ENCODE measurements at places on chromosomes 7 and 10.
A peak's percentile ranks its signal among the peaks of the same experiment; 100 is the strongest.

DNA sequence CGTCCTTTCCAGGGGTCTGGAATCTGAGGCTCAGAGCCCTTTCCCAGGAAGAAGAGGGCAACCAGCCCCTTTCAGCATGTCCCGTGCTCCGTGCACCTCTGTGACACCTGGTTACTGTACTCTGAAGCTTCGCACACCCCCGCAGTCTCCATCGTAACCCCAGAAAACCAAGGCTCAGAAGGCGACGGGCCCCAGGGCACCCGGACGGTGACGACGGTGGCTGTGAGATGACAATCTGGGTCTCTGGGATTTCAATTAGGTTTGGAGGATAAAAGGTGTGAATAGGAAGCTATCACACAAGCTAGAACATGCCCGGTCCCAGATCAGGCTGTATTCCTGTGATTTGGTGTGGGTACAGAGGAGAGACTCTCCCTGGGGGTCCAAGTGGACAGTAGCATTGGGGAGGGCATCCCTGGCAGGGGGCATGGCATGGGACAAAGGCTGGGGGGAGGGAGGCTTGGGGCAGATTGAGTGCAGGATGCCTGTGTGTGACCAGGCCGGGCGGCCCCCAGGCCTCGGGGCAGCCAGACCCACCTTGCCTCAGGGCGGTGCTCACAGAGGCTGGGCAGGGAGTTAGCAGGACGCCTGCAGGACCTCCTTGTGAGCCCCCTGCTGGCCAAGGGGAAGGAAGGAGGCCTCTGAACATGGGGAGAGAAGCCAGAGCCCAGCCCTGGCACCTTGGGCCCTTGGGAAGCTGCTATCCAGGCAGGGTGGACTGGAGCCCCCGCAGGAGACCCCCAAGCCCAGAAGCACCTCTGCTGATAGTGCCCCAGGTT, 23.4 kb upstream of the PSMG3 start:
- no peak for DNase-seq

DNA sequence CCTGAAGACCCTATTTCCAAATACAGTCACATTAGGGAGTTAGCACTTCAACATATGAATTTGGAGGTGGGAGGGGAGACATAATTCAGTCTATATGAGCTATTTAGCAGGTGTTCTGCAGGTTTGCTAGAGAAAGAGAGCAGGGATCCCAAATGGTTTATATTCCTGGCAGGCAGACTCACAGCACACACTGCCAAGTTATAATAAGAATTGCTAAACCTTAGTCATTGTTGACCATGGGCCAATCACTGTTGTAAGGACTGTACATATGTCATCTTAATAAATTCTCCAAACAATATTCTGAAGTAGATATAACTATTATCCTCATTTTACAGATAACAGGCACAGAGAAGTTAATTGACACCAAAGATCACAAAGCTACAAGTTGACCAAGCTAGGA, 1.5 kb upstream of the CCDC3 start:
- no peak for DNase-seq

DNA sequence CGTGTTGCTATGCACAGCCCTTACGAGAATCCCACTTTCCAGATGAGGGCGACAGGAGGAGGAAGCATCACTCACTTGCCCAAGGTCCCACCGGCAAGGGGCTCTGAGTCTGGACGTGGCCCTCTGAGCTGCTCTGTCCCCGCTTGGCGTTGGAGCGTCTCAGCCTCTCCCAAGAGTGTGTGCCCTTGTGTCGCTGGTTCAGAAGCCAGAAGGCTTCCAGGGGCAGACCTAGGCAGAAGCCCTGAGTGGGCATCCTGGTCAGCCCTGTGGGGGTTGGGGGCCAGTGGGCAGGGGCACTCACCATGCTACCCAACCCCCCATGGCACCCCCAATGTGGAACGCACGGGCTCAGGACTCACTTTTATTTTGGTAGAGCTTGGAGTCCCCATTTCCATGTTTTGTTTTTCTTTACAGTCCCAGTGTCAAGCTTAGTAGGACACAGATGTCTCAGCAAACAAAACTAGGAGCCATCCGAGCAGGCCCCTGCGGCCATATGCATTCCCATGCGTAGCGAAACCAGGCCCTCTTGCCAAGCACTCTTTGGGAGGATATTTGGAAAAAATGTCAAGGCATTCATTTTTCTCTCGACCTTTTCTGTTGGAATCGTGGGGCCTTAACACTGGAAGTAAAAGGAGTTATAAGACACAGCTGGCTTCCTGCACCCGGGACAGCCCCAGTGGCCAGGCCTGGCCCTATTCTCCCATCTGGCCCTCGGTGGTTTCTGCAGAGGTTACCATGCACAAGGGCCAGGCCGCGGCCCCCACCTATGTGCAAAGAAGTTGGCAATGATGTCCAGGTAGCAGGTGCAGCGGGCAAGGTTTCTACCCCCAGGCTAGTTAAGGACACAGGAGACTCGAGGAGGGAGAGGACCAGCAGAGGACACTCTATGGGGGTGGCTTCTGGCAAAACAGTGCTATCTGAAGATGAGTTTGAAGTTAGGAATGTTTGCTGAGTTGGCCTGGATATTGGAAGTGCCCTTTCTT, 97.0 kb downstream of the LHPP start:
- DNase-seq: no peak

- DNase-seq: no peak
Measured at GRCh38 chr7:81234896-81235295, 316.0 kb upstream of the SEMA3C start.

DNA sequence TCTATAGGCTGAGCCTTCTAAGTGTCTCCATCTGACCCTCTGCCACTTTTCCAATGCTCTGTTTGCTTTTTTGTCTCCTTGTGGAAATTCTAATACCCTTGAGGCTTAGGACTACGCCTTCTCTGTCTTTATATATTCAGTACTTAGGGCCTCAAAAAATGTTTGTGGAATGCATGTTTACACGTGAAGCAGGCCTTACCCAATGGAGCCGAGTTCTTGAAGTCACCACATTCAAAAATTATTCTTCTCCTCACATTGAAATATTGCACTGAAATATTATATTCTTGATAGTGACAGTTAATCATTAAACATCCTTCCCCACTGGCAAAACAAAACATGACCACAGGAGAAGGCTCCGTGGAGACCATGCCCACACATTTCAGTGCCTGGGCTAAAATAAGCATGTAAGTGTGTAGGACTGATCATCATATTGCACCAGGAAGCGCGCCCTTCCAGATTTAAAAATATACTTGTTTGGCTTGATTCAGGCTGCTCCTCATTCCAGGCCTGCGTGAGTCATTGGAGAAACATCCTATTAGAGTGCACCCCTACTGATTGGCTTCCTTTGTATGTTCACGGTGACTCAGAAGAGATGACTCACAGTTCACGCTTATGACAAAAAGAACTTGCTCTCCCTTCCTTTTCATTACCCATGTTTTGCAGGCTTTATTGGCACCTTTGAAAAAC, 307.4 kb upstream of the AOAH start:
- no peak for DNase-seq

DNA sequence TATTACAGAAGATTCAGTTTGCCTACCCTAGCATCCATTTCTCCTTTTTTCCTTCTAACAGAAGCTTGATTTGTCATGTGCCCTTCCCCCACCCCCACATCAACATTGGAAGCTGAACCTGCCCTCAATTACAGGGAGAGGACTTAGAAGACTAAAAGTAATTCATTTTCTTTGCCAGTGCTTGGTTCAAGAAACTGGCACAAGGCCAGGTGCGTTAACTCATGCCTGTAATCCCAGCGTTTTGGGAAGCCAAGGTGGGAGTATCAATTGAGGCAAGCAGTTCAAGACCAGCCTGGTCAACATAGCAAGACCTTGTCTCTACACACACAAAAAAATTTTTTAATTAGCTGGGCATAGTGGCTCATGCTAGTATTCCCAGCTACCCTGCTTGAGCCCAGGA, 32.6 kb downstream of the CCNJ start:
- DNase-seq: no peak

DNA sequence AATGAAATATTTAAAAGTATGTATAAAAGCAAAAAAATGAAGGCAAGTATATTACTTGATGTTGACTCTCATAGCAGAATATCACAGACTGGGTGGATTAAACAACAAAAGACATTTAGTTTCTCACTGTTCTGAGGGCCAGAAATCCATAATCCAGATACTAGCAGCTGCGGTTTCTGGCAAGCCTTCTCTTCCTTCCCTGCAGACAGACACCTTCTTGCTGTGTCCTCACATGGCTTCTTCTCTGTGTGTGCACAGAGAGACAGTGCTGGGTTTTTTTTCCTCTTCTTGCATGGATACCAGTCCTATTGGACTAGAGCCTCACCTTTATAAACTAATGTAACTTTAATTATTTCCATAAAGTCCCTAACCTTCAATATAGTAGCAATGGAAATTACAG, 127.9 kb upstream of the AKR1E2 start:
- DNase-seq: no peak

DNA sequence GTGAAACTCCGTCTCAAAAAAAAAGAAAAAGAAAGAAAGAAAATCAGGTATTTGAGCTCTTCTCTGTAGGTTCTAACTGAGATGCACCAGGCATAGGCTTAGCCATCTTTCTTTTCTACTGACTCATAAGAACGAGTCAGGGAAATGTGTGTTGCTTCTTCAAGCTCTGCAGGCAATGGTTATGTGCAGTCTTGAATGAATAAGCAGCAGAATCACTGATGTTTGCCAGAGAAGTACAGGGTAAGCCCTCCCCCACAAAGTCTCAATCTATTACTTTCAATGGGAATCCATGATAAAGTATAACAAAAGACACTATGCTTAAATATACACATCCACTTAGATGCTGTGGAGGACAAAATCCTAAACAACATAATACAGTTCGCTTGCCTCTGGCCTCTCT, 239.2 kb downstream of the PARD3 start:
- no peak for DNase-seq

GRCh38 chr10:73095481-73096021, 1.1 kb downstream of the P4HA1 start:
- peak; percentile 48 for DNase-seq

DNA sequence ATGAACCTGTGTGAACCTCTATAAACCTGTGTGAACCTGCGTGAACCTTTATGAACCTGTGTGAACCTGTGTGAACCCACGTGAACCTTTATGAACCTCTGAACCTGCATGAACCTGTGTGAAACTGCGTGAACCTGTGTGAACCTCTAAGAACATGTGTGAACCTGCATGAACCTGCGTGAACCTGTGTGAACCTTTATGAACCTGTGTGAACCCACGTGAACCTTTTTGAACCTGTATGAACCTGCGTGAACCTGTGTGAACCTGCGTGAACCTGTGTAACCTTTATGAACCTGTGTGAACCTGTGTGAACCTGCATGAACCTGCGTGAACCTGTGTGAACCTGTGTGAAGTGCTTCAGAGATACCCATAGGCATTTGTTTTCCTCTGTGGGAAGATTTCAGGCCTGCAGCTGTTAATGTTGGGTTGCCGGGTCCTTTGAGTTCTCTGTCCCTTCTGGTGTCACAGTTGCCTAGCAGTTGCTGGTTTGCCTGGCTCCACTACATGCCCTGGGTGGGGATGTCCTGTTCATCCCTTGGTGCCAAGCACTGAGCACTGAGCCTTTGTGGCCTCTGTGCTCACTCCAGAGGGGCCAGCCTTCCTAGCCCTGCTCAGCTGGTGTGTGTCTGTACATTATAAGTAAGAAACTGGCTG, 97.9 kb downstream of the DOCK1 start:
- no peak for DNase-seq

DNA sequence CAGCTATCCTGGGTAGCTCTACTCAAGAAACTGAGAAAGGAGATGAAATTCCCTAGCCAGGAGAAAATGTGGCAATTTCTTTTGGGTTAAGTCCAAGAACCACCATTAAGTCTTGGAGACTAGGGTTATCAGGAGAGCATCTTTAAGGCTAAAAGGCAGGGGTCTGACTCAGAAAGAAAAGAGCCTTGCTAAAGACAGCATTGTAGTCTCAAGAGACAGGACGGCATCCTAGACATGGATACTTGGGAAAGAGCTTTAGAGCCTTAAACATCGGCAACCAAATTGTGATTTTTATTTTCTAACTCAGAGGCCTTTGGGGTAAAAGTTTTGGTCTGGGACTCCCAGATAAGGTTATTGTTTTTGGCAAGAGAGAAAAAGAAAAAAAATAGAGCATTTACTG, 83.1 kb downstream of the FAS start:
- no peak for DNase-seq

DNA sequence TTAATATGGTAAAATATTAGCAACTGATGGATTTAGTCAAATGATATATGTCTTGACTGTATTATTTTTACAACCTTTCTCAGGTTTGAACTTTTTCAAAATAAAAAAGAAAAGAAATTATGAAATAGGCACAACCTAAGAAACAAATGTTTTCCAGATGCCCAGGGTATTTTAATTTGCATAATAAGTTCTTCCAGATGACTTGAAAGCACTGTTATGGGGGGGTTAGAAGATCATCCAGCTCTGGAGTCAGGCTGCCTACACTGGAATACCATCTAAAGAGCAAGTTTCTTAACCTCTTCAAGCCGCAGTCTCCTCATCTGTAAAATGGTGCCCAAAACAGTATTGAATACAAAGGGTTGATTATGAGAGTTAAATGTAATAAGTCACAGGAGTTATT, 32.1 kb downstream of the CREB3L2 start:
- DNase-seq: no peak

DNA sequence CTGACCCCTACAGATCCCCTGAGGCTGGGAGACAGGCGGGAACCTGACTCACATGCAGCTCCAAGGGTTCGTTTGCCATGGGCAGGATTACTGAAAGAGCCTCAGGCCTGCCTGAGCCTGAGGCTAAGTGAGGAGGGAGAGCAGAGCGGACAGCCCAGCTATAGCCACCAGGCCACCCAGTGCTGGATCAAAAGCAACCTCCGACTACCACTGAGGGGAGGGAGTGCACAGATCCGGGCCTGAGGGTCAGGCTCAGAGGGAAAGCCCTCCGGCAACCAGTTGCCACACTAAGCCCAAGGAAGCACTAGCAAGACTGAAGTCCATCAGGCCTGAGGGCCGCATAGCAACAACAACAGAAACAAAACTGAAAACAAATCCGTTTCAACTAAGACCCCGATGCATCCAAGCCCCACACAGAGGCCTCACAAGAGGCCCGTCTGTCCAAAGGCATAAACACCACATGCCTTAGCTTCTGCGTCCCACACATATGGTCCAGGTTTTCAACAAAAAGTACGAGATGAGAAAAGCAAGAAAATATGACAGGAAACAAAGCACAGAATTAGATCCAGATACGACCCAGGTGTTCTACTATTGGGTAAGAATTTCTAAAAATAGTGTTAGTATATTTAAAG, 92.5 kb upstream of the VIPR2 start:
- no peak for DNase-seq

- DNase-seq: no peak
Measured at GRCh38 chr10:120940299-120940900, 89.2 kb downstream of the WDR11 start.

DNA sequence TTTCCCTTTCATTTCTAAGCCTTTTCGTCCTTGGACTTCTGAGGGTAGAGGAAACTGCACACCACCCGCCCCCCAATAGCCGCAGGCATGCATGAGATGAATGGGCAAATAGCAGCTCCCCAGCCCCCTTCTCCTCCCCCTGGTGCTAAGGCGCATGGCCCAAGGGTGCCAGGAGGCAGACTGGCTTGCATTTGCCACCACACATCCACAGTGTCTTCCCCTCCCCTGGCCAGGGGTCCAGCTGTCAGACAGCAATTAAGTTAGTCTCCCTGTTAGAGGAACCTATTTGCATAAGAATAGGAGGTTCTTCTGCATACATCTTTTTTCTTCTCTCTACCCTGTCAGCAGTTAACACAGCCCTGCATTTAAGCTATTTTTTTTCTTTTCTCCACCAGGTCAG, 20.2 kb downstream of the TOMM7 start:
- no peak for DNase-seq

Measured in naive thymus-derived CD8-positive, alpha-beta T cell (primary cell).